Cardiac muscle cell (in vitro differentiated cells and primary cell): ENCODE measurements at places on chromosomes 1 and 21. TPM values are rescaled to one million over a fixed set of nuclear protein-coding genes. Genes with fewer than 3 reads are reported as not detected.

DNA sequence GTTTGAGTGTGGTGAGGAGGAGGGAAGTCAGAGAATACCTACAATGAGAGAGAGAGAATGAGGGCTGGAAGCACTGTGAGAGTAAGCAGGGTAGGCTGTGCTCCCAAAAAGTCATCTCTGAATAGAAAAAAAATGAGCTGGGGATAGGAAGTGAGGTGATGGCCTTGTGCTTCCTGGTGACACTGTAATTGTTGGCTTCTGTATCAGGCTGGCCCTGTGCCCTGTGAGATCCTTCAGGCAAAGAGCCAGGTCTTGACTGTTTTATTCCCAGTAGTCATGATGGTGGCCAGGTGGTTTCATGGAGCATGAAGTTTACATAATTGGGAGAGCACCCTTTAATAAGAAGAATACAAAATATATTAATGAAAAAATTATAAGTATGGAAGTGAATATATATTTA, 20.4 kb upstream of the SPATA6 start:
- peak; percentile 24 for DNase-seq

- DNase-seq = no peak
Measured at GRCh38 chr1:241844593-241844992, 3.4 kb upstream of the EXO1 start.

DNA sequence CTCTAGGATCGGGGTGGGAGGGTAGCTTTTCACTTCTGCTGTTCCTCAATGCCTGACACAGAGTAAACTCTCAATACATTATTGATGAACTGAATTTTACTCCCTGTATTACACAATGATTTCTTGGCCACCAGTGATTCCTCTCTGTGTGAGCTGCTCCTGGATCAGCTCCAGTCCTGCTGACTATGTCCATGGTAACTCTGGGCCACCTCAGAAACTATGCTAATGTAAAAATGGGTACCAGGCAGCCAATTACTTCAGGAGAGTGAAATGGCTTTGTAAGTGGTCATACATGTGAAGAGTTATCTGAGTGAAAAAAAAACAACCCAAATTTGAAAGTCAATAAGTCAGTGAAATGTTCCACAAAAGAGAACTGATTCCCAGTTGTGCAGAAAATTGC, 311.0 kb downstream of the KCNH1 start:
- DNase-seq = no peak

DNA sequence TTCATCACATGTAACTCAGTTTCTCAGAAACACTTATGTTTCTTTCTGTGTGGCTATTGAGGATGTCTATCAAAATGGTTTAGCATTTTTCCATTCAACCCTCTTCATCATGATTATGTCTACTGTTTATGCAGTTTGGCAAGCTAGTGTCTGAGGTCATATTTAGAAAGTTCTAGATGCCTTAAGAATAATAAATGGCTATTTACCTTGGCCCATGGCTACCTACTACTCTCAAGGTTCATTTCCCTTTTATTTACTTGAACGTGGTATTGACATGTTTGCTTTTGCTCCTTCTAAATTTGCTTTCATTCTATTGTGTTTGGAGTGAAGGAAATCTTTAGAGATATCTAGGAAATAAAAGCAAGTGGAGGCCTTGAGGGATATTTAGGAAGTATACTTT, 193.7 kb upstream of the OLFM3 start:
- no peak for DNase-seq

GRCh38 chr1:206066479-206067171, 13.7 kb downstream of the RHEX start:
- no peak for DNase-seq

- DNase-seq = peak; percentile 78
Measured at GRCh38 chr1:180173952-180174351, 19.3 kb downstream of the QSOX1 start.

GRCh38 chr1:5661196-5662085, 330.8 kb downstream of the NPHP4 start:
- no peak for DNase-seq

DNA sequence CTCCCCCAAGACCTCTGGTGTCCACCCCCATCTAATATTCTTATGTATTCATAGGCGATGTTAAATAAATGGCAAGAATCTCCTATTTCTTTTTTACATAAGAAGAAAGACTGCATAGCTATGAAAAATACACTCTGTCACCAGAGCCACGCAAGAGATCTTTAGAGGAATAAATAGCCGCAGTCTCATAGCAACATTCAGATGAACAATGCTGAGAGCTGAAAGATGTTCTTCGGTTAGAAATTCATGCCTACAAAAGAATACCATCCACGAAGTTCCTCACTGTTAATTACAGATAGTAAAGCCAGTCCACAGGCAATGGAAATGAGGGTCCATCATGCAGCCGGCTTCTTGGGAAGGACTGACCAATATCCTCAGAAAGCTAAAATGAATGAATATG, 76.0 kb upstream of the SOD1 start:
- DNase-seq = no peak

GRCh38 chr1:112840631-112841624, 115.1 kb downstream of the SLC16A1 start:
- DNase-seq = peak; percentile 62

GRCh38 chr1:81803431-81804110, 2.8 kb downstream of the ADGRL2 start:
- DNase-seq = peak; percentile 50

GRCh38 chr21:37149411-37149810, 76.4 kb downstream of the TTC3 start:
- no peak for DNase-seq

DNA sequence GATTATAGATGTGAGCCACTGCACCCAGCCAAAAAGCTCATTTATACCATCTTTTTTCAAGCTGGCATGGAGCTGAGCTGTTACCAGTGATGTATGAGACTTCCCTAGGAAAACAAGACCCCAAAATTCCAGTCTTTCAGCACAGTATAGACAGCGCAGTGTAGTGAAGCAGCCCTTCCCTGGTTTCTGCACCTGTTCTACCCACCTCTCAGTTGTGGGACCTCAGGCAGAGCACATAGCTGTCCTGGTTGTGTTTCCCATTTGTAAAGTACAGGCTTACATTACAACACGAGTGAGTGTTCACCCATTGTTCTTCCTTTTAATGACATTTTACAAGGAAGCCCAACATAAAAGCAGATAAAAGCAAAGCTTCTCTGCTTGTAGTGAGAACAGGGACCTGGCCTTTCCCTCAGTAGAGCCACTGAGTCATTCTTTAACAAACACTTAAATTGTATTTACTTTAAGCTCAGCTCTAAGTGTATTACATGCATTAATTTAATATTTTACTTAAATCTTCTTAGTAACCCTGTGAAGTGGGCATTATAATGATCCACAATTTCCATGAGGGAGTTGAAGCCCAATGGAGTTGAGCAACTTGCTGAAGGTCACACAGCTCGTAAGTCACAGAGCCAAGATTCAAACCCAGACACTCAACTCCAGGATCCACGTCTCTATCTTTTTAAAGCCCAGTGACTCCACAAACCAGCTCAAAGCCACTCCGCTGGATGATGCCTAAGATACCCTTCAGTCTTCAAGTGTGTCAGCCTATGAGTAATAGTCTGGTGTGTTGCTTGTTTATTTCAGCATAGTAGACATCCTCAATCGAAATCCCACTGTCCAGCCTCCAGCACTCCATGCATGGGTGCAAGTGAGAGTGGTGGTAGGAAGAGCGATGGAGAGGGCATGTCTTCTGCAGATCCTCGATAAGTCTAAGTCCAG, 40.5 kb upstream of the CAPZB start:
- DNase-seq = no peak

- DNase-seq = no peak
Measured at GRCh38 chr1:206596319-206596666, 16.0 kb downstream of the EIF2D start.

- DNase-seq = no peak
Measured at GRCh38 chr1:156547434-156547833, 24.9 kb downstream of the IQGAP3 start.

- DNase-seq = no peak
Measured at GRCh38 chr1:168825820-168826219, 96.8 kb upstream of the DPT start.

DNA sequence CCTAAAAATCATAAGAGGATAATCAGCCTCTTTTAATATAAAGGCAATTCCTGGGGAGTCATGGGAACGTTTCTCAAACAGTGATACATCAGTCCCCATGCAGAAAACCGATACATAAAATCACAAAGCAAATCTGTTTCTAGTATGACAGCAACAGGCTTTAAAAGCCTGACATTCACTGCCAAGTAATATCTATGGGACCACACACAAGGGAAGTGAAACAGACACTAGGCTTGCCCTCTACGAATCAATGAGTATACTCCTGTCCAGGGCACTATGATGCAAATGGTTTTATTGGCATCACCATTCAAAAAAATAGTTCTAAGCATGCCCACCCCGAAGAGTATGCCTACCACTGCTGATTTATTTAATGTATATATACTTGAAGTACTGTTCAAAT, 54.4 kb downstream of the TIAM1 start:
- no peak for DNase-seq

DNA sequence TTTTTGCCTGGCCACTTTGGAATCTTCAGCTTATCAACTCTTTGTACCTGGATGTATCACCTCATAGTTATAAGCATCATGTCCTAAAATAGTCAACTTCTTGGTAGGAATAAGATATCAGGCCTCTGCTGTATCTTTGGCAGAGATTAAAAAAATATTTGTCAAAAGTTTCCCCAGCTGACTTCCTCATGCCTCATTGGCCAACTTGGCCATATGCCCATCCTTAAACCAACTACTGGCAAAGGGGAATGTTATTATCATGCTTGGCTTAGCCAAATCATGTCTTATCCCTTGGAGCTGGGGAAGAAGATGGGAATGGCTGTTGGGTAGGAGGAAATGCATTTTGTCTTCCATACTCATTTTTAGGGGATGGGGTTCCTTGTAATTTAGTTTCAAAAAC, 23.4 kb downstream of the NFASC start:
- DNase-seq = no peak

Gene FMO1
- polyA plus RNA-seq = 0.06 TPM in 1 of 2 replicates, not detected in the other

Gene RBM11
- 2.6 and 3.3 TPM in 2 replicates for polyA plus RNA-seq

Gene TBX15
- not detected in 2 replicates for polyA plus RNA-seq
